Astrocyte of the hippocampus (primary cell): ENCODE measurements at places on chromosomes 2 and 18.

- no peak for DNase-seq
Measured at GRCh38 chr2:5826979-5827655, 134.9 kb downstream of the SOX11 start.

DNA sequence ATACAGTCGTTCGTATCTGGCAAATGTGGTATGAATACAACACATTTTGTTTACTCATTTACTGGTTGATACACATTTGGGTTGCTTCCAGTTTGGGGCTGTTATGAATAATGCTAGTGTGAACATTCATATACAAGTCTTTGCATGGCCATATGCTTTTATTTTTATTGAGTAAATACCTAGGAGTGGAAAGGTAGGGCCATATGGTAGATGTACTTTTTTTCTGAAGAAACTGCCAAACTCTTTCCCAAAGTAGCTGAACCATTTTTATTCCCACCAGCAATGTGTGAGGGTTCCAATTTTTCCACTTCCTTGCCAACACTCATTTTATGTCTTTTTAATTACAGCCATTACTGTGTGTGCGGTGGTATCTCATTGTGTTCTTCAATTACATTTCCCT, 496.2 kb upstream of the NRXN1 start:
- DNase-seq, result no peak

DNA sequence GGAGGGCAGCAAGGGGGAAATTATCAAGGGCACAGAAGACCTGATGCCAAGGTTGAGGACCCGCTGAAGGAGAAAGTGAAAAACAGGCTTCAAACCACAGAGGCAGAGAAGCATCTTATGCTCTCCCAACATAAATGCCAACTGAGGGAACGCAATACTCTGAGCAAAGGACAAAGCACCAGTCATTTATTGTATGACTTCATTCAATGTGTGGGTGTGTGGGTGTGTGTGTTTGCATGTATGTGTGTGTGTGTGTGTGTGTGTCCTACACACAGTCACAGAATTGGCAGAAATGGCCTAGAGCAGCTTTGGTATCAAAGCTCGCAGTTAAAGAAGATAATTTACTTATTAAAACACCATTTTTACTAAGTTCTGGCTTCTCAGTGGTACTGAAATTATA, 51.4 kb downstream of the UXS1 start:
- DNase-seq, result no peak

GRCh38 chr18:56248610-56249235, 389.7 kb downstream of the TXNL1 start:
- DNase-seq, result no peak

DNA sequence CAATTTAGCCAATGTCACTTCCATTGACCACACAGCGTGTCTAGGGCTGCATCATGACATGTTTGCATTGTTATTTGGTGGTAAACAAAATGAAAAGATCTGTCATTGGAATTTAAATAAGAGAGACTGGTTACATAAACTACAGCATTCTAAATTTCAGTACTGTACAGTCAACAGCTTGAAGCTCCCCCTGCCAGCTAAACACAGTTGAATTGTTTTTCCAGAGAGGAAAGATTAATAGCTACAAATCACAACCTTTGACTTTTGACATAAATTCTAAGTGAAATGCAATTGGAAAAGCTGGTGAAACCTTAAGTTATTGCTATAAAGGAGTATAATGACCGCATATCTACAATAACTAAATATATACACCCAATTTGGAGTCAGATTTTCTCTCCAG, 1600.0 kb upstream of the ACVR2A start:
- DNase-seq, result no peak

DNA sequence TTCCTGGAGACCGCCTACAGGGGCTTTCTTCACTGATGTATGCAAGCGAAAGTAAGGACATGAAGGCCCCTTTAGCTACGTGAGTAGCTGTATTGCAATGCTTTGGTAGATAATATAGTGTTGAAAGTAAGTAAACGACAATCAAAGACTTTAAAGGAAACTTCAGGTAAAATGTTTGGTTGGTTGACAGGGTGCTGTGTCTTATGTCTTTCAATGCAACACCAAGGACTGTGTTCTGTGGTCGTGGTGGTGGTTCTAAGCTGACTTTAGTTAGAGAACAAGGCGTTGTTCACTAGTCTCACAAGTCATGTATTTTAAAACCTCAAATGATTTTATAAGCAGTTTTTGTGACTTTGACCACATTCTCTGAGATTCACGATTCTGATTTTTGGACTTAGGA, 58.0 kb upstream of the CABYR start:
- no peak for DNase-seq

GRCh38 chr18:51009072-51009471, 20.9 kb upstream of the SMAD4 start:
- no peak for DNase-seq

DNA sequence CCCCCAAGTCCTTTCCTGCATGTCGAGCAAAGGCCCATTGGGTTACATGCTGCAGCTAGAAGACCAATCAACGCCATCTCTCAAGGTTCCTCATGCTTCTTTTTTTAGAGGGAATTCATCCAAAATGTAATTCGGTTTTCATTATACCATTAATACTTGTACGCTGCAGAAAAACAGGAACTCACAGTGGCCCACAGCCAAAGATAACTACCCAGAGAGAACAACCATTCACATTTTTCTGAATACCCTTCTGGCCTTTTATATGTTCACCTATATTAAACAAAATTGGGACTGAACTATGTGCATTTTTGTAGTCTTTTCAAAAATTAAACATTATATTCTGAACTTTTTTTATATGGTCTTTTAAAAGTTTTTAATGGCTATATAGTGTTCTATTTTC, 25.8 kb downstream of the FARP2 start:
- peak; percentile 20 for DNase-seq

DNA sequence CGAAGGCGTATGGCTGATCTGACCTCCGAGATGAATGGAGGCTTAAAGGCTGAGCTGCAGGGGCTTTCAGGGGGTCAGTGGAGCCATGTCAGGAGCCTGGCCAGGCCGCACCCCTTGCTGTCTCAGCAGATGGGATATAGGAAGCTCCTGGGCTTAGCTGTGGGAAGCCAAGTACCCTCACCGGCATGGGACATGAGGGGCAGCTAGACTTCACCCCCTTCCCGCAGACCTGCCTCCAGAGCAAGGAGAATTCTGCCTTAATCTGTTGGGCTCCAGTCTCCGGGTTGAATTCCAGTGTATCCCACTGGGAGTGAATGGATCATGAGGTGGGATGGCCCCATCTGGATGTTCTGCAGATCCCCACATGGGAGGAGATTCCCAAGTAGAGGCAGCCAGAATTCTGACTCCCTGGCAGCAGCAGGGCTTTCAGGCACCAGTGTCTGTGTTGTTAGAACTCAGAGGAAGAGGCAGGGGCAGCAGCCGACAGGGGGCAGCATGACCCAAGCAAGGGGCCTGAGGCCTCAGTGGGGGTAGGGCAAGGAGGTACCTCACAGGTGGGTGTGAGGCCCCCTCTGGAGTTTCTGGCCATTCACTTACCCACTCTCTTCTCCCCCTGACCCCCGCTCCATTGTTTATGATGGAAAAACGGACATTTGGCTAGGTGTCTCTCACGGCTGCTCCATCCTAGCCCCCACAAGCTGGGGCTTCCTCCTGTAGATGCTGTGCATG, 19.1 kb downstream of the CAPG start:
- DNase-seq, result peak; percentile 61

DNA sequence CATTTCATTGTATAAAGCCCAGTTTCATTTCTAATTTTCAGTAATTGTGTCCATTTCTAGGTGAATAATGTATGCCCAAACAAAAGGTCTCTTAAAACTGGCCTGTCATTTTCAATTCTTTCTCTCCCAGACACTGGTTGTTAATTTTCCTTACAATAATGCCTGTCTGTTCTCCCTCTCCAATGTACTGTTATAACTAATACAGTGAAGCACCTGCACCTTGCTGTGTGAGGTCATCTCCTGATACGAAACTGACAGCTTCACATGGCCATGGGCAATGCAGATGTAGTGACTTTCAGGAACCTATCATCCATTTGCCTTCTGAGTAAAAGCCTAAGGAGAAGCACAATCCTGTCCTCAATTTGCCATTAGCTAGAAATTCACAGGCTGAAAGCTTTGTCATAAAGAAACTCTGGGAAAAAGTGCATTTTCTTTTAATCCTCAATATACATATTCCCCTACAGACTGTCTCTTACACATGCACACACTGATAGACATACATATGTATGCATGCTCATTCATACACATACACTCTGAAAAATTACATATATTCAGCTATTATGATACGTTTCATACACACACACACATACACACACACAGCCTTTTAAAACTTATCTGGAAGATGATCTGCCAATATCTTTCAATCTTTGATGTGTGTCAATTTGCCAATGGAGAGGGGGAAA, 1030.3 kb downstream of the TDRD15 start:
- DNase-seq, result no peak

DNA sequence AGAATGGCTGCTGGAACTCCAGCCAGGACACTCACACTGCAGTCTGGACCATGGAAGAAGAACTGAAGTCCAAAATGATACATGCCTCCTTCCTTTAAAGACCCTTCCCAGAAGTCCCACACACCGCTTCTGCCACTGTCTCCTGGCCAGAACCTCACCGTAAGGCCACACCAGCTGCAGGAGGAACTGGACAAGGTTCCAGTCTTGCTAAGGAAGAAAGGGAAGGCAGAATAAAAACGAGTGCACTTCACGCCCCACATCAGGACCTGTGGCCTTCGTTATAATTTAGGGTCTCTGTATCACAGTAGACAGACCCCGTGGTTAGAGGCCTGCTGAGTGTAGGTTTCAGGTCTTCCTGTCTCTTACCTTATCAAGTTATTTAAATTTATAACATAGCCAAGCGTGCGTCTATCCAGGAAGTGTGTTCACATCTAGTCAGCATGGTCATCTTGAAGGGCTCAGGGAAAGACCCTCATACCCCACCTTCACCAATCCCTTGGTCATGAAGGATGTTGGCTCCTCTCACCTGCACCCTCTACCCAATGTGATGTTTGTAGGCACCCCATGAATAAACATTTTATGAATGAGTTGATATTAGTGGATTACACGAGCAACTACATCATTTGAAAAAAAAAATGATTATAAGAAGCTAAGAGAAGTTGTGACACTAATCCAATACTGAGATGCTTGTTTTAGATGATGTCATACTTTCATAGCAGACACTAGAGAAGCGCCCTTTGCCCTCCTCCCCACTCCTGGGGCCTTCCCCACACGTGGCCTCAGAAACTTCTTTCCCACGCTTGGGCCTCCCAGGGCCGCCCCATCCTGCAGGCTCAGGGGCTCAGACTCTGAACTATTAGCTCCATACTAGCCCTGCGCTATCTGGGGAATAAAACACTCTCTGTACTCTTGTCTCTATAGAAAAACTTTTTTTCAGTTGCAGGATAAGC, 157.6 kb downstream of the FAM210A start:
- DNase-seq, result no peak

GRCh38 chr18:79294235-79294634, 101.5 kb upstream of the NFATC1 start:
- DNase-seq, result no peak

DNA sequence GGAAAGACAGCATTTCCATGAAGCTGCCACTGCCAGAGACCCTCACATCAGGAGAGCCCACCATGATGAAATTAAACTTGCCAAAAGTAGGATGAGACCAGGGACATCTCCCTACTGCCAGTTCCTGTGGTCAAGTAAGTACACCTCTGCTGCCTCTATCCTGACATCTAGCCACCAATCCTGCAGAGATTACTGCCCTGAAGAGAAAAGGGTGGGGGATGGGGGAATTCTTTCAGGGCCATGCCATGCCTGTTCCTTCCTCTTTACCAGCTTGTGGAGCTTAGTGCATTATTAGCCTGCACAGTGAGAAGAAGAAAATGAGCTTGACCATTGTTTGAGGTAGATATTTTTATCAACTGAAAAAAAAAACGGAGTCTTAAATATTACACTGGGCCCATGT, 397.2 kb upstream of the CDH2 start:
- no peak for DNase-seq

GRCh38 chr2:10256515-10257031, 46.1 kb upstream of the HPCAL1 start:
- DNase-seq, result peak; percentile 30

DNA sequence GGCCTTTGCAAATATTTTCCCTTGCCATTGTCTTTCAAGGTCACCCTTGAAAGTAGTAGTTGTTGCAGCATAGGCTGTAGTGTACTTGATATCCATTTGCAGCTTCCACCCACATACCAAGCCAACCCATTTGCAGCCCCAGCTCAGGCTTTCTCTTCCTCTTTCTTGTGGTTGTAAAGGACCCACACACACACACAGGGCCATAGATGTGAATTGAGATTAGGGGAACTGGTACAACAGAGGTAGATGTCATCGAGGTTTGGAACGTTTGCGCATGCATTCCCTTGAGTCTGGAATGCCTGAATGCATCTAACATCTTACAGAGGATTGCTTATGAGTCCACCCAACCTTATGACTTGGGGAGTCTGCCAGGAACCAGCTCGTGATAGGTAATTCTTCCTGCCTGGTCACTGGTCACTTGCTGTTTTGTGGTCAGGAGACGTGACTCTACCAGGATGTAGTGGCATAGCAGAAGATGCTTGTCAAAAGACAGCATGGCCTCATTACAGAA, 91.9 kb downstream of the MRPS9 start:
- DNase-seq, result no peak

- DNase-seq, result peak; percentile 41
Measured at GRCh38 chr2:6392966-6393365, 472.7 kb downstream of the CMPK2 start.

GRCh38 chr2:57701391-57701791, 345.2 kb upstream of the VRK2 start:
- DNase-seq, result peak; percentile 82

GRCh38 chr18:24031318-24031717, 16.8 kb downstream of the TTC39C start:
- no peak for DNase-seq

DNA sequence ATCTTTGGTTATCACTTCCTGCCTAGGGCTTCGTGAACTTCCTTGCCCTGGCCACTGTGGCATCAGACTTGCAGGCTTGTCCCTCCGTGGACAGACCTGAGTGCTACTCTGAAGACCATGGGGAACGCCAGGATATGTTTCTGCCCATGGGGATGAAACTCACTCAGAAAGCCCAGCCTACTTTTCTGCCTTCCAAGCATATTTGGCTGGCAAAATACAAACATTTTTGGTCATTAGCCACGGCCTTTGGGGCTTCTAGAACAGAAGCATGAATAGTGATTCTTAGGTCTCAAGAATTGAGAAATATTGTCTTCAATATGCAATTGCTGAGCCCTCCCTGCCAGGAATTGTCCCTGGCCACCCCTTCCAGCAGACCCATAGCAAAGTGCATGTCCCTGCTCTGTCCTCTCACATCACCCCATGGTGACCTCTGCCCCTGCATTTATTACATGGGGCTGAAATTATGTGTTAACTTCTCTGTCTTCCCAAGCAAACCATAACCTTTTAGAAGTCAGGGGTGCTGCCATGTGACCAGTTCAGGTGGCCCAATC, 152.4 kb downstream of the OSR1 start:
- DNase-seq, result no peak

- DNase-seq, result no peak
Measured at GRCh38 chr18:36089001-36089400, 21.6 kb upstream of the RPRD1A start.

DNA sequence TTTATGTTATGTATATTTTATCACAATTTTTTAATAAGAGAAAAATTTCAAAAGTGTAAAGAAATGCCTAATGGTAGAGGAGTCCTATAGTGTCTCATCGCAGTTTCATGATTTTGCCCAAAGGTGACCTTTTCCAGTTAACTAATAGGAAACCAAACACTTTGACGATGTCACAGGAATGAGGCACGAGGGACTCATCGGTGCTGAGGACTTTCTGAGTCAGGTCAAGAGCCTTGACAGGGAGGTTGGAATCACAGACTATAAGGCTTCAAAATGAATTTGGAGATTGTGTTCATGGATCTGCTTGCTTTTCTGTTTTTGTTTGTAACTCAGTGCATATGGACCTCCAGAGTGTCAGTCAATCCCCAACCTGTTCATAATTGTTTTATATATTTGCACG, 15.1 kb upstream of the RTTN start:
- no peak for DNase-seq
